ENCODE measurements at places on chromosomes 6 and 20. TPM values are rescaled to one million over a fixed set of nuclear protein-coding genes. Genes with fewer than 3 reads are reported as not detected.

DNA sequence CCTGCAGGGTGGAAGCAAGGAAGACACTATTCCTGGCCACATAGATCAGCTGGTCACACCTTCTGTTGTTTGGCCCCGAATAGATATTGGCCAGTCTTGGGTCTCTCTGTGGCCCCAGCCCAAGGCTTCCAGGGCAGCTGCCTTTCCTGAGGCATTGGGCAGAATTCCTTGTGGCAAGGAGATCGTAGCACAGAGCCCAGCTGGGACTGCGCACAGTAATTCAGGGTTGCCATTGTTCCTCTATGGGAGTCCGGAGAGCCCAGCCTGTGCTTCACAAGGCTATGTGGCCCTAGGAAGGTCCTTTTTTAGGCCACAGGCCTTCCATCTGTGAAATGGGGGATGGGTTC lies 6.9 kb downstream of the SGK2 start:
- H3K36me3 ChIP-seq, result no peaks in the 10 kb centered on the region

GRCh38 chr6:4371207-4371921 lies 236.0 kb upstream of the ECI2 start:
- no peaks in the 10 kb centered on the region for H3K36me3 ChIP-seq
- H3K27me3 ChIP-seq, result no peaks in the 10 kb centered on the region
- no peak overlapping the region for H3K27ac ChIP-seq
- DNase-seq, result no peak
- no peak overlapping the region for H3K4me3 ChIP-seq

- no peak for DNase-seq
- no peaks in the 10 kb centered on the region for H3K4me1 ChIP-seq
- H3K27ac ChIP-seq, result no peak overlapping the region
- no peaks in the 10 kb centered on the region for H3K27me3 ChIP-seq
- no peak overlapping the region for H3K4me3 ChIP-seq
Measured at GRCh38 chr20:42361402-42361970, 743.3 kb upstream of the CHD6 start.

- no peak for DNase-seq
- H3K36me3 ChIP-seq, result no peaks in the 10 kb centered on the region
- H3K4me3 ChIP-seq, result no peak overlapping the region
Measured at GRCh38 chr6:72218125-72218524, 331.8 kb downstream of the RIMS1 start.

DNA sequence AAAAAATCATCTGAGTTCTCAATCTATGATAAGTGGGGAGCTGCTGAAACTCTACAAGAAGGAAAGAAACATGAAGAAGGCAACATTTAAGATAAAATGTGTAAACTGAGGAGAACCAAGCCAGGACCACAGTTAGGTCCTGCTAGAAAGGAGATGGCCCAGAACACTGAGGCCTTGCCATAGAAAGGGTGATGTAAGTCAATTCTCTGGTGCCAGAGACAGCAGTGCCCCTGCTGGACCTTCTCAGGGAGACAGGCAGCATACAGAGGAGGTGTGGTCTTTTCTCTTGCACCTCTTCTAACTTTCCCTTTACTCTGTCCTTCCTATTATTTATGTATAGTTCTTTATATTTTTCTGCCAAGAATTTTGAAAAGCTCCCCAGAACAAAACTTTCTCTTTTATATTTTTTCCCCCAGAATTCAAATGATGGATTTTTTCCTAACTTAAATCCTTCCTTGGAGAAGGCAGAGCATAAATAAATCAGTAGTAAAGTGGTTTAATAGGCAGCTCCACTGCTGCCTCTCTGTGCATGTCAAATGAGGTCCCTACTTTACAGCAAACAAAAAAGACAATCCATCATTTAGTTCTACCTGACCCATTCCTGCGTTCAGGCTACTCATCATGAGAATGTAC lies 9.0 kb downstream of the UQCC2 start:
- H3K4me1 ChIP-seq, result peaks cover 16% of the 10 kb centered on the region
- H3K27ac ChIP-seq, result no peak overlapping the region
- peaks cover 7% of the 10 kb centered on the region for H3K36me3 ChIP-seq
- H3K27me3 ChIP-seq, result no peaks in the 10 kb centered on the region

The TBXT gene
- not detected for total RNA-seq

The NECAB3 gene
- 6.5 TPM for total RNA-seq
